Spinal cord (tissue), 10 donors: ENCODE measurements at places on chromosomes 1 and 21.

DNA sequence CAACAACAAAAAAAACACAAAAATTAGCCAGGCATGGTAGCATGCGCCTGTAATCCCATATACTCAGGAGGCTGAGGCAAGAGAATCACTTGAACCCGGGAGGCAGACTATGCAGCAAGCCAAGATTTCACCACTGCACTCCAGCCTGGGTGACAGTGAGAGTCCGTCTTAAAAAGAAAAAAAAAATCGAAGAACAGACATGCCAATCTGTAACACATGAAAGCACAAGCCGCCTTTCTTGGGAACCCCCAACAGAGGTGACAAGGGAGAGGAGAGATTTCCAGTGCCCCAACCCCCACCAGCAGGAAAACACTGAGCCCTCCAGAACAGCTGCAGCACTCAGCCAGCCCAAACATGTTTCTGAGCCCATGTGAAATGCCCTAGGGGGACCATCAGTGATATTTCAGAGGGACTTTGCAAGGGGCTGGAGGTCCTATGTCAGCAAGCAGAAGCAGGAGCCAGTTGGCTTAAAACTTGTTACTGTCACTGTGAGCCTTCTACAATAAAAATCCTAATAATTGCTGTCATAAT lies 14.2 kb upstream of the EFNA1 start:
- no peak for DNase-seq

- DNase-seq, result no peak
These were observed 17.9 kb upstream of the PLEKHG5 start for GRCh38 chr1:6509220-6509918.

DNA sequence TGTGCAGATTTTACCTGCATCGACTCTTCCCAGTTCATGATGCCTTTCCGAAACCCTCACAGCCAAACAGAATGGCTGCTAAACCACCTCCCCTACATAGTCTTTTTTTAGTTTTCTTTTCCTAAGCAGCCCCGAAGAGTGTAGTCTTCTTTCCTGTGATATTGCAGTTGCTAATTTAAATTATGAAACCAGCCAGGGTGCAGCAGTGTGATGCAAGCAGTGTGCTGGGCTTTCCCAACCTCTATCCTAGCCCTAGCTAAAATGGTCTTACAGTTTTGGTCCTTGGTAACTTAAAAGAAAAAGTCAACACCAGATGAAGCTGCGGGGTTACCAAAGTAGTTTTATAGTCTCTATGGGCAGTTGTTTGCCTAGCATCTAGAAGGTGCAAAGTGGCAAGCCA lies 82.0 kb upstream of the GCLM start:
- no peak for DNase-seq

GRCh38 chr1:167627865-167628641 lies 2.0 kb upstream of the RCSD1 start:
- DNase-seq, result no peak
